ENCODE measurements at places on chromosomes 6 and 20.

GRCh38 chr20:59866338-59866737, 67.1 kb downstream of the SYCP2 start:
- DNase-seq: no peak

DNA sequence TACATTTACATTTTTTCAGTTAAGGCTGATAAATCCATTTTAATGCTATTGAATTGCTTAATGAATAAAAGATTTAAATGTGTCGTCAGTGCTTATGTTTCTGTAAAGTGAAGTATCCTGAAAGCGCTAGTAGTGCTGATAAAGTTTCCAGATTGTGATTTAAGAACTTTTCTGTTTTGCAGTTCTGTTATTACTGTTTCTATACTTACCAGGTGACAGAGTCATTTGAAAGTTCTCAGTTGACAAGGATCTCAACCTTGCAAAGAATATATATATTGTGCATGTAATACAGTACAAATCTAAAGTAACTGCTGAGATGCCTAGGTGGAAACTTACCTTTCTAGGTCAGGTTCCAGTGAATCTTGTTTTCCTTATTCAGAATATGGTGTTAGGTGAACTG, 201.8 kb downstream of the ARID1B start:
- DNase-seq: no peak

DNA sequence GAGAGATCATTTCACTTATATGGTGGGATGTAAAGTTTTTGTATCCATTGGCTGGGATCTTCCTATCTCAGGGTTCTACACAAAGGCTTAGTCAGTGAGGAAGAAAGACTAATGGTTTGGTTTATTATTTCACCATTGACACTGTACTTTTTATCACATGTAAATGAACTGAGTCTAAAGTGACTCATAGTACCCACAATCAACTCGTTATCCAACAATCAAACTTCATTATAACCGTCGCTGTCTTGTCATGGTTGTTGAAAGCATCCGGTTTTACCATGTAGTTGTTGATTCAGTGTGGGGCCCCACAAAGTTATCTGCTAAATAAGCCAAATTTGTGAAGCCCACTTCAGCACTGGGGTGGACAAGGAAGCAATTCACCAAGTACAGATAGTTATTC, 55.8 kb upstream of the MTRF1L start:
- peak; percentile 44 for DNase-seq

DNA sequence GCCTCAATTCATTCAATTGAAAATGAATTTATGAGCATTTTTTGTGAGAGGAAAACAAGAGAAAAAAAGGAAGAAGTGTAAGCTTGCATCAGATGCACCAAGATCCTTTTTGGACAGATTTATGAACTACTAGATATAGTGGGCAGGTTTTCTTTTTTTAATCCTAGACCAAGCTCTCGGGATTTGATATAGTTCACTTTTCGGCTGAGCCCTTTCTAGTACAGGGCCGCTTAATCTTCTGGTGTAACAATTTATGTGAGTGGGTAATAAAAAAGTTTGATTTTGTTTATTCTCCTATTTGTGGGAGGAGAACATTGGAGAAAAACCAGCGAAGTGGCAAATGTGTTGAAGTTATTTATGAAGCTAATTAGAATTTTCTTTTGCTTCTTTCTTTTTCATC, 538.0 kb downstream of the UTRN start:
- no peak for DNase-seq

- no peak for DNase-seq
These were observed 69.9 kb downstream of the SESN1 start for GRCh38 chr6:109024784-109025183.

DNA sequence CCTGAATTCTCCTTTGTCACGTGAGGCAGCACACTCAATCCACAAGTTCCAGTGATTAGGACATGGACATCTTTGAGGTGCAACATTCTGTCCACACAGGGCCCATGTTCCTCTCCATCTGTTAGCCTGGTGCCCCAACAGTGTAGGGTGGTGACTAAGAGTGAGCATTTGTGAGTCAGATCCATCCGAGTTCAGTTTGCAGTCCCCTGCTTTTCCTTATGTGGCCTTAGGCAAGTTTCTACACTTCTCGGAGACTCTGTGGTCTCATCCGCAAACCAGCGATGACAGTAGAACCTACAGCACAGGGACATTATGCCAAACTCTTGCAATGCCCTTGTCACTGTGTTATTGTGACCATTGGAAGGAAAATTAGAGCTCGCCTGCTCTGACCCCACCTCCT, 178.7 kb upstream of the CDH4 start:
- no peak for DNase-seq

- DNase-seq: peak; percentile 68
These were observed 164.7 kb upstream of the PDE7B start for GRCh38 chr6:135686784-135687301.

Measured in fibroblast of lung (primary cell).